ENCODE measurements at places on chromosomes 1 and 21.

- DNase-seq, result no peak
Observed at GRCh38 chr1:203274603-203275381, 30.5 kb upstream of the BTG2 start.

DNA sequence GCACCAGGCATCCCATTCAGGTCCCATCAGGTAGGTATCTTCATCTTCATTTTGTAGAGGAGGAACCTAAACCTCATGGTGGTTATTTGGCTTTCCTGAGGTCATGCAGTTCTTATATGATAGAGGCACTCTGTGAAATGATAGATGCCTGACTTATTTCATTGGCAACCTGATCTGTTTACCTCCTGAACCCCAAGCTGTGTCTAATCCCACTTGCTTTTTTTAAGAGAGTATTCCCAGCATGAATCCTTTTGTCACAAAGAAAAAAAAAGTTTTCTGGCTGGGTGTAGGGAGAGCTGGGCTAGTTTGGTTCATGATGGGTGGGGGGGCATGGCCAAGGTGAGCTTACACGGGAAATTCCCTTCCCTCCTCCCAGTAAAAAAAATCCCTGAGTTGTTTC is 154.2 kb downstream of the TENT5C start:
- DNase-seq, result no peak

DNA sequence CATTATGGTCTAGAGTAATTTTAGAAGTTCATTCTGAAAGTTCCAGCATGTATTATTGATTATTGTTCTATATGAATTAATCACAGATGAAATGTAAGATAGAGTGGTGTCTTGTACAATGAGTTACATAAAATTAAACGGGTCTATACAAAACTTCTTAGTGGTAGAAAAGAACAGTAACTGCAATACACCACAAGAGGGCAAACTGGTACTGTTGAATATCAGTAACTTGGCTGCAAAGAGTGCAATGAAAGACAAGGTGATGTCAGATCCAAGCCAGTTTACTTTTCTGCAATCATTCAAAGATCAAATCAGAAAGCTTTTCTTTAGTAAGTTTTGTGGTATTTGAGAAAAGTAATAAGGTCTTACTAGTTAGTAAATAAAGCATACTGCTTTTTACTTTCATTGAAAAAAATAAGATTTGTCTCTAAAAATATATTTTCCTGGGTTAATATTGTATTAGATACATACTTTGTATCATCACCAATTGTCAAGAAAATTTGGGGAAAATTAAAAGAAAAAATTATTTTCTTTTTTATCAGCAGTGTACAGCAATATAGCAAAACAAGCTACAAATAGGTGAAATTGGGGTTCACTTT is 66.4 kb upstream of the BTG3 start:
- peak; percentile 21 for DNase-seq

DNA sequence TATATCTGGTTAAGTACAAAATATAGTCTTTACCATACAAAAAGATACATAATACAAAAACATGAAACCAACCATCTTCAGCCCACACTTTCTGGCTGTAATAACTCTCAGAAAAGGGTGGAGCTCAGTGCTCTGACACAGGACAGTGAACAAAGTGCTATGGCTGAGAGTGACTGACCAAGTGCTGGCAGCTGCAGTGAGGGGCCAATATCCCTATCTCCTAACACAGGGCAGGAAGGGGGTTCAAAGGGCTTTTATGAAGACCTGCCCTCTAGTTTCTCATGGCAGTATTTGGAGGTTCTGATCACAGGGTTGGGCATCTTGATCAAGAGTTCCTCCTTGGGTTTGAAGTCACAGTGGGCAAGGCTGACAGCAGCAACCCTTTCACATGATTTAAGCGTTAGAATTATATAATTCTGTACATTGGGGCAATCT is 3.9 kb downstream of the TXNIP start:
- DNase-seq, result no peak
